Fibroblast of skin of left biceps (primary cell): ENCODE measurements at places on chromosomes 6 and 20.

DNA sequence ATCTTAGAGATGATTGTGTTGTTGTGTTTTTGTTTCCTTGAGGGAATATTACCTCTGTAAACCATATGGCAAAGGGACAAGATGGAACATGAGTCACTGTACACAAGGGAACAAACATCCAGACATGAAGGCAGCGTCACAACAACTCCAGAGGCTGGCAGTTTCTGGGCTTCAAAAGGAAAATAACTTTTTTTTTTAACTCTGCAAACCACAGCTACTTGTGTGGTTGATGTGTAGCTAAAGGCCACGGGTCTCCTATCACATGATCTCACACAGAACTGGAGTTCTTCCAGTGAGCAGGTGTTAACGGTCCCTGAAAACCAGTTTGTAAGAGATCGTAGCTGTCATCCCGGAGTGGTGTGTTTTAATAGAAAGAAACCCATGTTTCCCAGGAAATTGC, 33.2 kb upstream of the HBS1L start:
- no peak for DNase-seq

DNA sequence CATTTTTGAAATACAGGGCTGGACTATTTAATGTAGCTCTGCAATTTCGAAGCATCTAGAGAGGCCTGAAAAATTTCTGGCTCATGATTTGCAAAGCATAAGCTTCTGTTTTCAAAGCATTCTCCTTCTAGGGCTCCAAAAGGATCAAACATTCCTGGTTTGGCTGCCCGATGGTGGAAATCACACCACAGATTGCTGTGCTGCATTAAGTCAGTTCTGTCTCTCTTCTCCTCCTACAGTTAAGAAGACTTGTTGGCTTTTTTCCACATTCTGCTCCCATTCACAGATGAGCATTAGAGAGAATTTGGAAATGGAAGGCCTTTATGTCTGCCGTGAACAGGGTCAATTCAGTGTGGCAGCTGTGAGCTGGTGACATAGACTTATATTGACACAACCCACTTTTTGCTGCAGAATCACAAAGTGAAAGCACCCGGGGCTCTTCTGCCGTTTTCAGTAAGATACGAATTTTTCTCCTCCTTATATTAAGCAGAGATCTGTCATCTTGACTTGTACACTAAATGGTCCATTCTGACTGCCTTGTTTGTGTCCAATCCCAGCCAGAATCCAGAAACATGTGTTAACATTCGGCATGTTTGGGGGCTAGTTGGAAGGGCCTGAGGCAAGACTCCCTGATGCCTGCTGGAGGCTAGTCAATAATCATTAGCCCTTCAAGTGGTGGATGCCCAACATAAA, 330.8 kb upstream of the DEFB112 start:
- DNase-seq = no peak

DNA sequence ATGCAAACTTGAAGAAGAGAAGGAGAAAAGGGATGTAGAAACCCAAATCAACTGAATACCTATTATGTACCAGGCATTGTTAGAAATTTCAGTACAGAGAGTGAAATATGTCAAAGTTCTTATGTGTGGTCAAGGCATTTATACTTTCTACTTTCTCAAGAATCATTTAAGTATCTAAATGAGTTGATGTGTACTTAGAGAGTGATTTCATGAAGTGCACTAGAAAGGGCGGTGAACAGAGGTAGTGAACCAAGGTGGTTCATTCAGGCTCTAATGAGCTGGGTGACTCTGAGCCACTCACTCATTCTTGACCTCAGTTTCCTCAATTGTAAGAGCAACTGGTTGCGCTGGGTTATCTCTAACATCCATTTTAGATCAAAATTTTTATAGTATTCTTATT, 3.3 kb downstream of the PDE7B start:
- no peak for DNase-seq

DNA sequence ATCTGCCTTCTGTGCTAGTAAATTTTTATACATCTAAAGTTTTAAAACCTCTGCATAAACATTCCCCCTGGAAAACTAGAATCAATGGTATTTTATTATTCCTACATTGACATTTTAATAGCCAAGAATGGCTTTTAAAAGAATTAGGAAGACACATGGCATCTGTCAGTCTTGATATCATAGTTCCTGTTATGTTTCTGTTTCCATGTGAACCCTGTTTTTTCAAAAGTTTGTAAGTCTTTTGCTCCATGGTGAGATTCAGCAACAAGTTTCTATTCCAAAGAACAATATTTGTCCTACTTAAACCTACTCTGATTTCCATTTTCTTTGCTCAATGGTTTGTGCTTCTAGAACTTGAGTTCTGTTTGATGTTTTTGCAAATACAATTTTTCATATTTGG, 95.2 kb downstream of the PLEKHG1 start:
- no peak for DNase-seq
